ENCODE measurements at places on chromosomes 12 and 14. TPM values are rescaled to one million over a fixed set of nuclear protein-coding genes. Genes with fewer than 3 reads are reported as not detected.

The RAD51AP1 gene
- 106 TPM for total RNA-seq

The DCN gene
- not detected for total RNA-seq

The TMEM30B gene
- total RNA-seq = not detected

The SERPINA1 gene
- total RNA-seq = 26.1 TPM

The GPRC5D gene
- not detected for total RNA-seq

The SIX1 gene
- 14.9 TPM for total RNA-seq

The CLEC6A gene
- total RNA-seq = not detected

The PZP gene
- not detected for total RNA-seq

The KICS2 gene
- 7.4 TPM for total RNA-seq

The CD163L1 gene
- total RNA-seq = 21.4 TPM

The SERPINA9 gene
- not detected for total RNA-seq

The PRH2 gene
- not detected for total RNA-seq

The MYH6 gene
- not detected for total RNA-seq

The GALNT4 gene
- 4.9 TPM for total RNA-seq

The NID2 gene
- total RNA-seq = 9.9 TPM

The SMCO2 gene
- not detected for total RNA-seq

The TSPAN11 gene
- 0.15 TPM for total RNA-seq

The COCH gene
- total RNA-seq = 43.5 TPM

The ANO6 gene
- total RNA-seq = 52.7 TPM

The AICDA gene
- not detected for total RNA-seq

The COX8C gene
- total RNA-seq = not detected

The MANSC4 gene
- not detected for total RNA-seq

Data from Daoy (cell line).